8988T (cell line): ENCODE measurements at places on chromosomes 7 and 10.

DNA sequence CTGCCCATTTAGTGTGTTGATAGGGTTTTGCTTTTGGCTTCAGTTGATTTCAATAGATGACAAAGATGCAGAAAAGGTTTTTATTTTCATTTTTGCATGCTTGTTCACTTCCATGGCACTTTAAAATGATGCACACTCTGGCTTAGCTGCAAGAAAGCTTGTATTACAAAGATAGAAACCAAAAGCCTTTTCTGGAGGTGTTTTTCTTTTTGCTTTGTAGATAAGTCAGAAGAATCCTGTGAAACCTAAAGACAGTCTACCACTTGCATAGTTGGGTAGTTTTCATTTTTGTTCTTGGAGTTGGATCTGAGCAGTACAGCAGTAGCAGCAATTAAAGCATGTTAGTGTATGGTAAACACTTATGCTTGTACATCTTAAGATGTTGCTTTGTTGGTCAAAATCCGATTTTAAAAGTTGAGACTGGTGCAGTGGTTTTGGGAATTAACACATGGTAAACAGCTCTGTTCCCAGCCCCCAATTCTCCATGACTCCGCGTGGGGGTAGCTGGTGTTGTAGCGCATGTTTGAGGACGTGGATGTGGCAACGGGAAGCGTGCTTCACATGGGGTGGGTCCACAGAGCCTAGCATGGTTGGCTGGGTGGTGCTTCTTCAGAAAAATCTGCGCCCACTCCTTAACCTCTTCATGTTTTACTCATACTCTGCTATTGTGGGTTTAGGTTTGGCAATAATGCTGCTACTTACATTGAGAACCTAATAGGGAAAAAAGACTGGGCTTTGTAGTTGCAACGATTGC lies 19.8 kb downstream of the CCNY start:
- no peak for DNase-seq

GRCh38 chr10:18684953-18685352 lies 25.7 kb downstream of the ARL5B start:
- no peak for DNase-seq

- DNase-seq = no peak
Measured at GRCh38 chr10:43160046-43160920, 22.0 kb downstream of the CSGALNACT2 start.

DNA sequence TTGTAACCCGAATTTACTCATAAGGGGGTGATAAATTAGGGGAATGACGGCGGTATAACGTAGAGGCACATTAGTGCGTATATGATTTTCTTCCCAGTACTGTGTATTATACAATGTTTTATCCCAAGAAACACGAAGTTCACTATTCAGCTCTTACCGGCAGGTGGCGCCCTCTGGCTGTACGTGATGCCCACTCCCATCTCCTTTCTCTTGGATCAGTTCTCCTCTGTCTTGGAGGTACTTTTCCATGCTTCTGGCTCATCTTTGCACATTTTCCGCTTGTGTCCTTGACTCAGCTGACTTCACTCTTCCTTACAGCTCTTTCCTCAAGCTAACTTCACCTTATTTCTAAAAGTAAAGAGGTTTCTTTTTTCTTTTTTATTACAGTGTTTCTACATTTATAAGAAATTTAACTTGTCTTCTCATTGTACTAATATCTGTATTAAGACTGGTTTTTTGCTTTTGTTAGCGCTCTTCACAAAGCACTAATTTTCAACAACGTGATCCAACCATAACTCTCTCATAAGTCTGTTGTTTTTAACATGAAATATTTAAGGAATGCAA lies 21.3 kb downstream of the TMEM176B start:
- peak; percentile 14 for DNase-seq

GRCh38 chr10:61776615-61777266 lies 114.0 kb downstream of the CABCOCO1 start:
- DNase-seq = no peak
